ENCODE measurements at places on chromosomes 16 and 17.

DNA sequence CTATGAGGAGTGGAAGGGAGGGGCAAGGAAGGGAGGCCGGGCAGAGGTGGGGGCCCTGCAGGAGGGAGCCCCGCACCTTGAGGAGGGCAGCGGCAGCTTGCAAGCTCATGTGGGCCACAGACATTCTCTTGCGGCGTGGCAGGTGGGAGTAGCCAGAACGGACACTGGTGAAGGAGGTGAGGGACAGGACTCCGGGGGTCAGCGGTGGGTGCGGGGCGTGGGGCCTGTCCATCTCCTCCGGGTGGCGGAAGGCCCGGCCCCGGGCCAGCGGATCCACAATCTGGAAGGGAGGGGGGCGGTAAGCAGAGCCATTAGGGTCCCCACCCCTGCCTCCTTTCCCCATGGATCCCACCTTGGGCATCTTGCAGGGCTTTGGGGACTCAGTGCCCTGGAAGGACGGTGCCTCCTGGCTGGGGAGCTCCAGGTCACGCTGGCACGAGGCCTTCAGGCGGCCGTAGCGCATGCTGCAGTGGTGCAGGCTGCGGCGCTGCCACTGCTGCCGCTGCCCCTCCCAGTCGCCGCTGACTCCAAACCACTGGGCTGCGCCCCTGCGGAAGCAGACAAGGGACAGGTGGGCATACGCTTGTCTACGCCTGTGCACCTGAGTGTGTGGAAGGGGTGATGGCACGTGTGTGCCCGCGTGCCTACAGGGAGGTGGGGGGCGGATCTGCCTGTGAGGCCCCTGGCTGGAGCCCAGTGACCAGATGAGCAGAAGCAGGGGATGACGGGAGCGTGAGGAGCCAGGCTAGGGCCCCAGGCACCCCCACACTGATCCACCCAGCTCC, 11.5 kb downstream of the AANAT start:
- DNase-seq, result no peak

GRCh38 chr17:80893604-80894438, 97.8 kb upstream of the CHMP6 start:
- no peak for DNase-seq

DNA sequence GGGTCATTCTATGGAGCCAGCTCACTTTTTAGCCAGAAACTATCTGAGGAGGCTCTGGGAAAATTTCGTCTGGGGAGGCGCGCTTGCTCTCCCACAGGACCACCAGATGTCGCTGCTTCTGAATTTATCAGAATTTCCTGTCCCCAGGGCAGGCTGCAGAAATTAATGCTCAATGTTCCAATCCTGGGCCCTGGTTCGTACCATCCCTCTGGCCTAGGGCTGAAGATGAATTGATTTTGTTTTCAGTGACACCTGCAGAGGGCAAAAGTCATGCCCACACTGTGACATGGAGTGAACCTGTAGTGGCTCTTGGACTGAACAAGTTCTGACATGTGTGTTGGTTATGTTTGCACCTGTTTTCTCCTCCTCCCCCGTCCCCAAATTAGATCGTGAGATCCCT, 482.6 kb downstream of the NPIPA7 start:
- DNase-seq, result peak; percentile 41

DNA sequence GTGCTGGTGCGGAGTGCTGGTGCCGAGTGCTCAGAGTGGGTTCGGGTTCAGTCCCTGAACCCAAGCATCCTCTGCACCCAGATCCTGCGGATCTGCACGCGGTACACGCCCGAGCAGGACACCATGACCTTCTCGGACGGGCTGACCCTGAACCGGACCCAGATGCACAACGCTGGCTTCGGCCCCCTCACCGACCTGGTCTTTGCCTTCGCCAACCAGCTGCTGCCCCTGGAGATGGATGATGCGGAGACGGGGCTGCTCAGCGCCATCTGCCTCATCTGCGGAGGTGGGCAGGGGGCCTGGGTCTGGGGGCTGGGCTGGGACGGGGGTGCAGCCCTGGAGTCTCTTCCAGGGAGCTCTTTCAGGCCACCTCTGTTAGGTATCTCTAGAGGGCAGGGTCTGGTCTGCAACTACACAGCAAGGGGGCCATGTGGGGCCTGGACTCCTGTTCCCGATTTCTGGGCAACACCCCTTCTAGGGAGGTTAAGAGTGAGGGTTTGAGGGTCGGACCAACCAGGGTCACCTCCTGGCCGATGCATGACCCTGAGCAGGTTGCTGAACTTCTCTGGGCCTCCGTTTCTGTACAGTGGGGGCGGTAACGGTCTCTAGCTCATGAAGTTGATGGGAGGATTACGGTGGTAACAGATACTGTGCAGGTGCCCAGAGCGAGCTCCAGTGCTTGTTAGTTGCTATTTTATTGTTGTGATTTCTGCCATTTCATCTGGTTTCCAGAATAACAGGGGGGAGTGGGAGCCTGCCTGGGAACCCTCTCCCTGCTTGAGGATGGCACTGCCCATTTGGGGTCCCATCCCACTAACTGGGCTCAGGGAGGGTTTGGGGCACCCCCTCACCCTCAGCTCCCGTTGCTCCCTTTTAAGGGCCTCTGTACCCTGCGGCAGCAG, 10.1 kb downstream of the GJD3 start:
- DNase-seq, result no peak

- peak; percentile 66 for DNase-seq
Observed at GRCh38 chr16:85245307-85246172, 133.3 kb upstream of the CIBAR2 start.

GRCh38 chr16:55042556-55043432, 112.1 kb downstream of the IRX5 start:
- DNase-seq, result no peak

DNA sequence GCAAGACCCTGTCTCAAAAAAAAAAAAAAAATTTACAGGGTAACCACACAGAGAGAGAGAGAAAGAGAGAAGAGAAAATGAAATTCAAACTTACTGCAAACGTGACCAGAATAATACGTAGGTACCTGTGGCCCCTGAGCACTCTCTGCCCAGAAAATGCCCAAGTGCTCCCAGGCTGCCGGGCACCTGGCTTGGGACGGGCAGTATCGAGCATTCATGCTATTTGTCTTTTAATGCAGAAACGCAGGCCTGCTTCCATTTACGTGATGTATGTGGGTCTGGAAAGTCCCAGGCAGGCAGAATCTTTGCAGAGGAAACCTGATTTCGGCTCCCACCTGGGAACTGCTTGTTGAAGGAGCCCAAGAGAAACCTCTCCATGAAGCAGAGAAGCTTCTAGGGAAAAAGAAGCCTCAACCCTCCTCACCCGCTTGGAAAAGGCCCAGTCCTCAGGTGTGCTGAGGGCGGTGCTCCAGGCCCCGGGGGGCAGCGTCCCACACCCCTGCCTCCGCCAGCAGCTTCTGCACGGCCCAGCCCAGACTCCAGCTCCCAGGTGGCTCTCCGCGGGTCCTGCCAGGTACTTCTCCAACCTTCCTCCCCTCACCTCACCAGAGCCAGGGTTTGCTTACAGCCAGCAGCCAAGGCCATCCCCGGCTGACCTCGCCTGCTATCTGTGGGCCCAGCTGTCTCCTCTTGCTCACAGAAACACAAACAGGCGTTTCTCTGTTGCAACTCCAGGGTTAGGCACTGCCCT, 14.0 kb downstream of the RPH3AL start:
- DNase-seq, result no peak

DNA sequence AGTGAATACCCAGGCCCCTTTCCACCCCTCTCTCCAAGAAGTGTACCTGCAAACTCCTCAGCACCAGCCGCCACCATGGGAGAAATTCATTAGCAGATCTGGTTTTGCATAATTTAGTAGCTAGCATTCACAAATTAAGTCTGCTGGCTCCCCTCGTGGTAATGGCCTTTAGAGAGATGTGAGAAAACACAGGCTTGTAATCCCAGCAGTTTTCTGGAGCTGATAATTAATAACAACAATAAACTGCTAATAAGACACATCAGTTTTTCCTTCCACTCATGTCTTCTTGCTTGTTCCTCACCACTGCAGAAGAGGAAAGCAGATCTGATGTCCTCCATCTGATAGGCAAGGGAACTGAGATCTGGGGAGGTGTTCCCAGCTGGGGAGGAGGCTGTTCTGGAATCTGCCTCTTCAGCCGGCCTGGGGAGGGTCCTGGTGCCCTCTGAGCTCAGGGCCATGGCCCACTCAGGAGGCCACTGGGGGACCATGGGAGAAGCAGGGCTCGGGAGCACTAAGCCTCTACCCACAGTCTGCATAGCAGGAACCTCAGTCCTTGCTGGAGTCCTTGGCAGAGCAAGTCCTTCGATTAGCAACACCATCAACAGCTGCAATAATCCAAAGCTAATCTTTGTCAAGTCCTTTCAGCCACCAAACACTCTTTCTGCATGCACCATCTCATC, 74.2 kb upstream of the DNAJA2 start:
- no peak for DNase-seq

- DNase-seq, result no peak
Observed at GRCh38 chr16:286491-287297, 3.7 kb downstream of the PDIA2 start.

- DNase-seq, result no peak
Observed at GRCh38 chr17:61981323-61981722, 53.5 kb upstream of the INTS2 start.

- DNase-seq, result no peak
Observed at GRCh38 chr17:41061964-41062363, 2.0 kb upstream of the KRTAP2-3 start.

DNA sequence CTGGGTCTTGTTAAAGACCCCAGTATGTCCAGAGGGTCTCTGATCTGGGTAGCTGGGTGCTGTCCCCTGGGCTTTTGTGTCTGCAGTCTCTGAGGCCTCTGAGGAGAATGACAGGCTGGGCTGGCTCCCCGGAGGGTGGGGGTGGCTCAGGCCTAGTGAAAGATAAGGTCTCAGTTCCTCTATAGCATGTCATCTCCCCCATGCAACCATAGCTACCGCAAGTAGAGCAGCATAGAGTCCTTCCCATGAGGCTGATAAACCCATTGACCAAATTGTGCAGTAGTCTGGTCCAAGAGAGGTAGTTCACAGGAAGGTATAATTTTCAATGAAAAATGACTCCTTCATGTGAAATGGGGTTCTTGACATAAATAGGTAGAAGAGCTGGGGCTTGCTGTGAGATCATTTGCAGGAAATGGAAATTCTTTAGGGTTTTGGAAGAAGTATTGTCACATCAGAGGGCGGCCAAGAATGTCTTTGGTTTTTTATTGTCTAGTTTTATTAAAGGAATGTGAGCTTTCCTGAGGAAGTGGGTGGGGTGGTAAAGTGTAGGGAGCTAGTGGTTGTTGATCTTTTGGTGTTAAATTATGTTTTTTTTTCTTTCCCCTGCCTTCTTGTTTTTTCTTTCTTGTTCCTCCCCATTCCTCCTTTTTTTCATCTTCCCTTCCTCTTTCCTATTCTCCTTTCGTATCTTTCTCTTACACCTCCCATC, 21.0 kb downstream of the SLC7A6OS start:
- no peak for DNase-seq

GRCh38 chr16:31072540-31073141, 1.4 kb downstream of the ZNF668 start:
- no peak for DNase-seq

GRCh38 chr17:17376362-17376761, 73.2 kb downstream of the NT5M start:
- DNase-seq, result no peak

DNA sequence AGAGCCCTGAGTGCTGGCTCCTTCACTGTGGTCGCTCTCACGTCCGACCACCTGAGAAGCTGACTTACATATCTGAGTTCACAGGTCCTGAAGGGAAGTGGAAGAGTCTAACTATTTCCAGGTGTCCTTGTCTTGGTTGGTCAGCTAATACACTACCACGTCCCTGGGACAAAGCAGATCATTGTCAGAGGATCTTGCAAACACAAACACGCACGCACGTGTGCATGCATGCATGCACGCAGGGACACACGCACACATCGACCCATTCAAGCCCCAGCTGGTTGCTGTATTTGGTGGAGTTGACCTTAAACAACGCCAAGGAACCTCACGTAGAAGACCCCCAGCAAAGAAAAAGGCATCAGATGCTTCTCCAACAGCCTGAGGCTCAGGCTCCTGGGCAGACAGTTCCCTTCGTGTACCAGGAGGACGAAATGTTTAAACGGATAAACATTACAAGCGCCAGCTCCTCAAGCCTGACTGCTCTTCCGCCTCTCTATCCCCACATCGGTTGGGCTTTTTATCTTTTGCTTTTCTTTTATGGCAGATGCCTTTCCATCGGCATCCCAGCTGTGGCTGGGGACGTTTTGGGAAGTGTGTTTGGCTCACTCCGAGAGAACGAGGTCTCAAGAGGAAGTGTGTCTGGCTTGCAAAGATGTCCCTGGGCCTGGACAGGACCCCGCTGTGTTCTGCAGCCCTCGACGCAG, 95.8 kb downstream of the TBC1D16 start:
- DNase-seq, result no peak

DNA sequence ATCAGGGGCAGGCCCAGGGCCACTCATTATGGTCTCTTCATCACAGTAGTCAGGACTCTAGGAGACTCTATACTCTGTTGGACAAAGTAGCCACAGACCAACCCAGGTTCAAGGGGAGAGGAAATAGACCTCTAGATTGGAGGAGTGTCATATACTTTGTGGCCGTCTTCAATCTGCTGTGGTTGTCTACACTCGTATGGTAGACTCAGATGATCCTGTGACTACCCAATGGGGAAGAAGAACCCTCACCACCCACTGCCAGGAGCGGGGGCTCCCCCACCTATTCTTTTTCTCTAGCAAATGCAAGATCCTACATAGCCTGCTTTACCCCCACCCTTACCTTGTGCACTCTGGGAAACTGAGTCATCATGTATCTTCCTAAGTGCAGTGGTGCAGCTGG, 80.5 kb downstream of the KSR1 start:
- DNase-seq, result no peak

DNA sequence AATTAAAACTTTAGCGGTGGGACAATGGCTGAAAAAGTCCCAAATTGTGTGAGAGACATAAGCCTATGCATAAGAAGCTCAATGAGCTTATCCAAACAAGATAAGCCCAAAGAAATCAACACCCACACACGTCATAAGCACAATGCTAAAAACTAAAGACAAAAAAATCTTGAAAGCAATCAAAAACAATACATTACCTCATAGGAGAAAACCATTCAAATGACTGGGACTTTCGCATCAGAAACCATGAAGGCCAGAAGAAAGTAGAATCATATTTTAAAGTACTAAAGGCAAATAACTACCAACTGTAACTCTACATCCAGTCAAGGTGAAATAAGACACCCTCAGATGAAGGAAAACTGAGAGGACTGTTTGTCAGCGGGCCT, 50.2 kb downstream of the ZCCHC14 start:
- no peak for DNase-seq

GRCh38 chr17:73956595-73957465, 246.6 kb upstream of the RPL38 start:
- DNase-seq, result peak; percentile 70

- no peak for DNase-seq
Observed at GRCh38 chr17:16870253-16871245, 101.4 kb downstream of the TNFRSF13B start.
